ENCODE measurements at places on chromosomes 16 and 17.

DNA sequence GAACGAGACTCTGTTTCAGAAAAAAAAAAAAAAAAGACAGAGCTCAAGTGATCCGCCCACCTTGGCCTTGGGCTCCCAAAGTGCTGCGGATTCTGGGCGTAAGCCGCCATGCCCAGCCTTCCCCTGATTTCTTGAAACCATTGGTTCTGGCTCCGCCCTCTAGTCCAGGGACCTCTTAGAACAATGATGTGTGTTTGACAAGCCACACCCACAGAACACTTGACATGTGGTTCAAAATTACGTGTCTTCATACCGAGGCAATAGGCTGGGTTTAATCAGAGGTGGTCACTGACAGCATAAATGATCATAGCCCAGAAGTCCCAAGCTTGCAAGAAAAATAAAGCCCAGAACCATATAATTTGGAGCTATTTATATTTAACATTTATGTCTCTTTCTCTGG lies 23.0 kb downstream of the KNOP1 start:
- DNase-seq: no peak

DNA sequence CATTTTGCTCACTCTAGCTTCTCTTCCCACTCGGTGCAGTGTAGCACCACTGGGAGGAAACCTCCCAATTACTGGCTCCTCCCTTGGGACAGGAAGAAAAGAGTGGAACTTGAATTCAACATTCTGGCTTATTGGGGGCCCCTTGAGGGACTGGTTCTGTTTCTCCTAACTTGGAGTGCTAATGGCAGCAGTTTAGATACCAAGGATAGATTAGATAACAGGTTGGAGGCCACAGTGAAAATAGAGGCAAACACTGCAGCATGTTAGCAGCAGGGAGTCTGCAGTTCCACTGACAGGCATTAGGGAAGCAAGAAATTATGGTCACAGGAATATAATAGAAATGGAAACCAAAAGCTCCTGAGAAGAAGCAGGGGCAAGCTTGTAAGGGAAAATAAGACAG lies 322.0 kb downstream of the ABCC12 start:
- no peak for DNase-seq

- DNase-seq: no peak
Measured at GRCh38 chr17:13127921-13128602, 110.2 kb upstream of the ELAC2 start.

DNA sequence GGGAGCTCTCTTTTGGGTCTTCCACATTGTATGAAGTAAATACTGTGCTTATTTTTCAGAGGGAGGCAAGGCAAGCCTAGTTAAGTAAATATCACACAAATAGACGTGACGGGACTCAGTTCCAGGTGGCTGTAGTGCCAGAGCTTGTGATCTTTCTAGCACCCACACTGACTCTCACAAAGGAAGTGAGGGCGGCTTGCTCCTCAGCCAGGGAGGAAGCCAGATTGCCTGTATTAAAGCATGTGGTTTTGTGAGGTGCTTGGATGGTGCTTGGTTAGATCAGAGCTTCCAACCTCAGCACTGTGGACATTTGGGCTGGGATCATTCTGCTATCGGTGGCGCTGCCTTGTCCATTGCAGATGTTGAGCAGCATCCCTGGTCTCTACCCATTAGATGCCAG lies 80.1 kb downstream of the VAT1L start:
- DNase-seq: no peak

DNA sequence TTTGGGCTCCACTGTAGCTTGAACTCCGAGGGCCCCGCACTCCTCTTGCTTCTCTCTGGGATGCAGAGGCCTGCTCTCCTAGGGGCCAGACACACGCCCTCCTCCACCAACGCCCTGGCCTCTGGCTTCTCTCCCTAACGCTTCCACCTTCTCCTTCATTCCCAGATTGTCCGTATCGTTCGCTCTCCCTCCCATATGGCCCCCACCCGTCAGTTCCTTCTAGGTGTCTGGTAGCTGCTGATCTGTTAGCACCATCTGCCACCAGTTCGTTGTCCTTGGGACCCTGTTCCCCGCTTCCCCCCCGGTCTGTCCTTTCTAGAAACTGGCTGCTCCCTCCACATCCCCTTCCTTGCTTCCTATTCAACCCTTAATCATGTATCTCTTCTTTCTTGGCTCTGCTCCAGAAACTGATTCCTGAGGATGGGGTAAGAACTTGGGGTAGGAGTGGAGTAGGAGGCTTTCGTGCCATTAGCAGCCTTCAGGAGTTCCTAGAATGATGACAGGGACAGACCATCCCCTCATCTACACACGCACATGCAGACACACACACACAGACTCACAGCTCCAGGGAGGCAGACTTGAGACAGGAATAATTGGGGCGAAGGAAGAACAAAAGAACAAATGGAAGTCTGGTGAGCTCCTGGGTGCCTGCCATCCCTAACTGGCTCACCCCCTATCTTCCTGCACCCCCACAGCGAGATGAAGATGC lies 4.3 kb downstream of the ATP1B2 start:
- DNase-seq: no peak

- no peak for DNase-seq
Measured at GRCh38 chr17:49576917-49577649, 1.4 kb downstream of the NXPH3 start.

- no peak for DNase-seq
Measured at GRCh38 chr17:44069974-44070454, 521 bp upstream of the G6PC3 start.

GRCh38 chr17:34110315-34110714 lies 144.8 kb upstream of the CCL2 start:
- DNase-seq: no peak

GRCh38 chr17:67438667-67439066 lies 61.6 kb downstream of the PITPNC1 start:
- no peak for DNase-seq

Measured in CD4-positive, alpha-beta T cell (primary cell).